ENCODE measurements at places on chromosomes 1 and 21.

DNA sequence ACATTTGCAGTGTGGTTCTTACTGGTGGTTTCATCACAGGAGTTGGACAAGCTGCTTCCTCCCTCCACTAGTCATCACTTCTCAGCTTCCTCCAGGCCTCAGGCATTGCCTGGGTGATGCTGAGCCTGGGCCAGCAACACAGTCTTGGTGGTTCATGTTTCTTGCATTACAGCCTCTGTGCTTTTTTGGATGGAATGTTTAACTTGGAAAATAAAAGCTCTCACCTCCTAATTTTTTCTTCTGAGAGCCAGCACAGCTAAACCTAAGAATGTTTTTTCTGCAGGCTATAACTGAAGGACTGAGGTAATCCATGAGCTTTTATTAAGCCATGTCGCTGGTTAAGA is 66.1 kb upstream of the RHOU start:
- peak; percentile 59 for DNase-seq

DNA sequence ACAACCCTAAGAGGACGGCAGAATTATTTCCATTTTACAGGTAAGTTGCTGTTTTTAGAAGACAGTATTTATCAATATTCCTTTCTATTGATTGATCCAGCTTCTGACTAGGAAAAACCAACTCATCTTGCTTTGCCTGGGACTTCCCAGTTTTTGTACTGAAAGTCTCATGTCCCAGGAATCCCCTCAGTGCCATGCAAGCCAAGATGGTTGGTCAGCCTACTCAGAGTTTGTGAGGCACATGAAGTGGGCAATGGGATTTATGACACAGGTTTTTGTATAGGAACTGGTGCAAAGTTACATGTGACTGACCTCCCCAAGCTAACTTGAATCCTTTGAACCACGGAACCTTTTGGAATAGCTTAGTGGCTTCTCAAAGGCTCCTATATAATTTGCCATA is 45.5 kb downstream of the GNG12 start:
- DNase-seq, result no peak

DNA sequence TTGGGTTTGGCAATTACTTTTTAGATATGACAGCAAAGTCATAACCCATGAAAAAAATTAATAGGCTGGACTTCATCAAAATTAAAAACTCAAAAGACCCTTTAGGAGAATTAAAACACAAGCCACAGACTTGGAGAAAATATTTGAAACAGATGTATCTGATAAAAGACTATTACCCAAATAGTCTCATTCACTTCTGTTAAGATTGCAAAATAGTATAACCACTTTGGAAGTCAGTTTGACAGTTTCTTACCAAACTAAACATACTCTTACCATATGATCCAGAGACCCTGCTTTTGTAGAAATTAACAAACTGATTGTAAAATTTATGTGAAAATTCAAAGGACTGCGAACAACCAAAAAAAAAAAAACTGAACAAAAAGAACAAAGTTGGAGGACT is 32.5 kb upstream of the SLC44A3 start:
- DNase-seq, result no peak

GRCh38 chr1:32045772-32046171 is 27.0 kb upstream of the TMEM39B start:
- DNase-seq, result no peak

DNA sequence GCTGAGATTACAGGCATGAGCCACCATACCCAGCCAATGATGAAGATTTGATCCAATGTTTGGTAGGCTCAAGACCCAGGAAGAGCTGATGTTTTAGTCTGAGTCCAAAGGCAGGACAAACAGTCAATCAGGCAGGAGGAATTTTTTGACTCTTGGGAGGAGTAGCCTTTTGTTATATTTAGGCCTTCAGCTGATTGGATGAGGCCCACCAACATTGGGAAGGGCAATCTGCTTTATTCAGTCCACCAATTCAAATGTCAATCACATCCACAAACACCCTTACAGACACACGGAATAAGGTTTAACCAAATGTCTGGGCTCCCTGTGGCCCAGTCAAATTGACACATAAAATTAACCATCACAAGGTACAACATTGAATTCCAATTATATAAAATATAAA is 61.9 kb upstream of the COX20 start:
- no peak for DNase-seq

DNA sequence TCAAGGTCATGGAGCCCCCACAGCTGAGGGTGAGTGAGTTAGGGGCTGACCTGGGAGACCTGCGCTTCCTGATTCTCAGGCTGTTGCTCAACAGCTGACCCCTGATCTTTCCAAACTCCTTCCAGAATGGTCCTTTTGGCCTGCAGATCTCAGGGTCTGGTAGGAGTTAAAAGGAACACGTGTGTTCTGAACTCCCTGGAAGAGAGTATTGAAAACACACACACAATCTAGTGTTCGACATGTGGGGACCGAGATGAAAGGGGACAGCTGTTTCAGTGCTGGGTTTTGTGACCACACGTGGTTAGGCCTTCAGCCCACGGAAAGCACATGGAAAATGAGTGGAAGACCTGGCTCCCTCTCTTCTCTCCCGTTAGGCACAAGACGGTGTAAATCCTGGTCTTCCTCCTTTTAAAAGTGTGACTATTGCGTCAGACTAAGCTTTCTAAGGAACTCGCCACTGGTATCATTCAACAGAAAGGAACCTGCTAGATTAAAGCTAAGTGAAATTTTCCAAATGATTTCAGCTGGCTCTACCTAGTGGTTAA is 49.6 kb downstream of the RUNX1 start:
- DNase-seq, result no peak

DNA sequence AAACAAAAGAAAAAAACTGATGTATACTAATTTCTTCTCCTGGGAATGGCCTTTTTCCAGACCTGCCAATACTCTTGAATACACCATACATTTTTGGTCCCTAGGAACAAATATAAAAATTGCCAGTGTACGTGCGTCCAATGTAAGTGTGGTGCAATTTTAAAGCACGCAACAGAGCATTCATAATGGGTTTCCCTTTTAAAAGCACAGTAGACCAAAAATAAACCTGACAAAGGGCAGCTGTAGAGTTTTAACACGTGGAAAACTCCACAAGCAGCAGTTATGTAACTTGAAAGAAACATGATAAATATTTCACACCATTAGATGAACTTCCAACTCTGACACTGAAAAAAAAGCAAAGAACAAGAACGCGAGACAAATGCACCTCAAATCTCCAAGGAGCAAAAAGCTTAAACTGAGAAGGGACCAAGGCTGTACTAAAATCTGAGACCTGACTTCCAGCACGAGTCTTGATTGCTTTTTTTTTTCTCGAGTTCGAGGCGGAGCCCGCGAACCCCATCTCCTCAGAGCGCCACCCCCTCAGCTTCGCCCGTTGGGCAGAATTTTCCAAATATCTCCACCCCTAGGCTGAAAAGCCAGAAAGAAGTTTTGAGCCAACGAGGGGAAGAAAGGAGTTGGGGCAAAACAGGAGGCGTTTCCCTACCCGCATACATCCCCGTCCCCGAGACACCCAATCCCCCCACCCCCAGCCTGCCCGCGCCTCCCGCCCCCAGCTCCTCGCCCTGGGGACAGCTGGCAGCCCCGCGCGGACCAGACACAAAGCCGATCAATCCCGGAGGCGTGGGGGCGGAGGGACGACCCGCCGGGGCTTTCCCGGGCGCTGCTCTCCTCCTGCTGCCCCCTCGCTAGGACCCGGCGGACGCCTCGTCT is at the start of gene JAM2:
Gene JAM2 (plus strand): TSS at position 599 of the 891 bp plus-strand sequence. CDS start 564 bp downstream, outside the sequence.
- peak; percentile 63 for DNase-seq

- DNase-seq, result no peak
Observed at GRCh38 chr1:172991674-172992400, 58.9 kb downstream of the TNFSF18 start.

- DNase-seq, result peak; percentile 81
Observed at GRCh38 chr1:145871994-145872924, 13.4 kb upstream of the PIAS3 start.

- no peak for DNase-seq
Observed at GRCh38 chr1:209057901-209058300, 525.6 kb upstream of the CAMK1G start.

DNA sequence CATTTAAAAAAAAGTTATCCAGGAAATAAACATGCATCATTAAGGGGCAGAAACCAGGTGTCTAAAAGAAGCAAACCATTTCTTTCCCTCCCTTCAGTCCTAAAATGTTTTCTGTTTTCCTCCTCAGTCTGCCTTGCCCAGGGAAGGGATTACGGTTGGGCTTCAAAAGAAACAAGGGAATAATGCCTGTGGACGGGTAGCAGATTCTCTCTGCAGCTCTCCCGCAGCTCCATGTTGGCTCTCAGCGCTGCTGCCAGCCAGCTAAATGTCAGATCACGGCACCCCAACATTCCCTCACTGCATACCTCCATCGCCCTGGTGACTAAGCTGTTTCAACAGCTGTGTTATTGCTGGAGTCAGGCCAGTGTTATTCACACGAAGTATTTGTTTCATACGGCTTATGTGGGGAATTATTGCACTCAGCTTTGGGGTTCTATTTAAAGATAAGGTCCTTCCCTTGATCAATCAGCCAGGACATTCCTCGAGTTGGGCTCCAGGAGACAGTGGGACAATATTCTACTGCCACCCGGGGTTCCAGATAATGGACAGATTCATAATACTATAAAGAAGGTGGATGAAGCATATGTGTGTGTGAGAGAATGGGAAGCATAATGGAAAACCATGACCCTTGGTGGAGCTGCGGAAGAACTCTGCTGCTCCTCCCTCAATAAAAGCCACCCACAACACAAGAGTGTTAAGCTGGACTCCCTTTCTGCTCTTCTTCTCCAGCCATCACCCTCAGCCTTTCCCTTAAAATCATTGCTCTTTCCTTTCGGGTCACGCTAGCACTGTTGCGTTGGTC is 58.2 kb downstream of the WLS start:
- DNase-seq, result peak; percentile 49

GRCh38 chr1:29251164-29252124 is 15.1 kb downstream of the PTPRU start:
- DNase-seq, result no peak

- no peak for DNase-seq
Observed at GRCh38 chr1:25174730-25175612, 57.3 kb downstream of the SYF2 start.

DNA sequence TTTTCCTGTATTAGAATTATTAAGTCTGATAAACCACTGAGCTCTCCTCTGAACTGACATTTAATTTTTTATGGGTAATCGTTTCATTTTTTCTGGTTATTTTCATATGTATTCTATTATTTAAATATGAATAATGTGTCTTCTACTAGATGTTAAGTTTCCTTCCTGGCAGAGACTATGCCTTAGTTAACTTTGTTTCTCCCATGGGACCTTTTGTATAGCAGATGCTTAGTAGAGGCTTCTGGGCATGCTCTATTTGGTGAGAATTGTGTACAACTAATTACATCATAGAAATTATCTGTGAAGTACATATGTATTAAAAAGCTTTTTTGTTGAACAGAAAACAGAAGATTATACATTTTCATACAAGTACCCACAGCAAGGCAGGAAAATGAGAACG is 23.4 kb downstream of the CTBS start:
- no peak for DNase-seq

GRCh38 chr1:172671591-172671990 is 12.7 kb downstream of the FASLG start:
- no peak for DNase-seq
